ENCODE measurements at places on chromosomes 3 and 15.

GRCh38 chr3:188656196-188656982 is 502.4 kb downstream of the LPP start:
- no peaks in the 10 kb centered on the region for H3K27me3 ChIP-seq
- no peaks in the 10 kb centered on the region for H3K4me1 ChIP-seq
- no peak for DNase-seq
- H3K4me3 ChIP-seq = no peak overlapping the region
- no peak overlapping the region for H3K27ac ChIP-seq

DNA sequence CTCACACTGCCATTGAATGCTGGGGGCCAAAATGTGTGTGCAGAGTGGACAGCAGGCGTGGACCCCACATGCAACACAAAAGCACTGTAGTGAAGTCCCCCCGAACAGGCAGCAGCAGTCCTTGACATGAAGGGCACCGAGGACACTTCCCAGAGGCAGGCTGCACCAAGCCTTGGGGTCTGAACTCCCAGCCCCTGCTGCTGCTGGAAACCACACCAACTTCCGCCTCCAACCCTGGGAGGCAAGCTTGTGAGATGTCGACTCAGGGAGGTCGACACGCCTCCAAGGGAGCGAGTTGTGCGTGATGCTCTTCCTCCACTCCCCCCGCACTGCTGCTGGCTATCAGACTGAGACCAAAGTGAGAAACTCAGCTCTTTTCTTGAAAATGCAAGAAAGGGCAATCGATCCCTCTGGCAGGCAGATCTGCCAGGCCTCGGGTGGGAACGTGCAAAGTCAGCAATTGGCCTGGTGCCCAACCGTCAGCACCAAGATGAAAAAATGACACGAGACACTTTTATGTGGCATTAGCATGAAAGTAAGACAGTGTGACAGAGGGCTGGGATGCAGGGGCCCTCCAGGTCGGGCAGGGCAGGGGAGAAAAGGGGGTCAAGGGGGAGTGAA is 43.6 kb downstream of the WHAMM start:
- no peak for DNase-seq
- H3K27me3 ChIP-seq = no peaks in the 10 kb centered on the region
- H3K27ac ChIP-seq = no peak overlapping the region
- H3K4me1 ChIP-seq = no peaks in the 10 kb centered on the region

- H3K27me3 ChIP-seq = no peaks in the 10 kb centered on the region
- no peak overlapping the region for H3K4me3 ChIP-seq
- no peaks in the 10 kb centered on the region for H3K36me3 ChIP-seq
- peaks cover 3% of the 10 kb centered on the region for H3K4me1 ChIP-seq
These were observed 38.6 kb upstream of the APH1B start for GRCh38 chr15:63238796-63239195.

- H3K36me3 ChIP-seq = no peaks in the 10 kb centered on the region
- peak; percentile 22 for DNase-seq
- peaks cover 18% of the 10 kb centered on the region for H3K4me1 ChIP-seq
- H3K27ac ChIP-seq = peak overlapping the region; percentile 12
- H3K4me3 ChIP-seq = no peak overlapping the region
These were observed 41.4 kb downstream of the SORD start for GRCh38 chr15:45064386-45064785.

GRCh38 chr15:71752604-71753289 is 57.6 kb upstream of the NR2E3 start:
- H3K4me1 ChIP-seq = no peaks in the 10 kb centered on the region
- H3K27me3 ChIP-seq = no peaks in the 10 kb centered on the region

GRCh38 chr15:101115393-101115785 is 136.5 kb downstream of the CHSY1 start:
- H3K36me3 ChIP-seq = no peaks in the 10 kb centered on the region
- H3K4me3 ChIP-seq = no peak overlapping the region
- H3K27ac ChIP-seq = no peak overlapping the region
- no peak for DNase-seq
- no peaks in the 10 kb centered on the region for H3K4me1 ChIP-seq

DNA sequence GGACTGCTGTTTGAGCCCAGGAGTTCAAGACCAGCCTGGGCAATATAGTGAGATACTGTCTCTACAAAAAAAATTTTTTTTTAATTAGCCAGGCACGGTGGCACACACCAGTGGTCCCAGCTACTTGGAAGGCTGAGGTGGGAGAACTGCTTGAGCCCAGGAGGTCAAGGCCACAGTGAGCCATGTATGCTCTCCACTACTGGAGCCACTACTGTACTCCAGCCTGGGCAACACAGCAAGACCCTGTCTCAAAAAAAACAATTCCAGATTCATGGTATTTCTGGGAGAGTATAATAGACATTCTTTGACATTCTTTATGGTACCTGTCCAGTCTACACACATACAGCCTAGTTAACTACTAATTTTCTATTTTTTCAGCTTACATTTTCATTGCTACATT is 70.1 kb downstream of the GSK3B start:
- no peak overlapping the region for H3K27ac ChIP-seq
- H3K27me3 ChIP-seq = no peaks in the 10 kb centered on the region
- no peak overlapping the region for H3K4me3 ChIP-seq
- DNase-seq = no peak
- H3K36me3 ChIP-seq = no peaks in the 10 kb centered on the region

DNA sequence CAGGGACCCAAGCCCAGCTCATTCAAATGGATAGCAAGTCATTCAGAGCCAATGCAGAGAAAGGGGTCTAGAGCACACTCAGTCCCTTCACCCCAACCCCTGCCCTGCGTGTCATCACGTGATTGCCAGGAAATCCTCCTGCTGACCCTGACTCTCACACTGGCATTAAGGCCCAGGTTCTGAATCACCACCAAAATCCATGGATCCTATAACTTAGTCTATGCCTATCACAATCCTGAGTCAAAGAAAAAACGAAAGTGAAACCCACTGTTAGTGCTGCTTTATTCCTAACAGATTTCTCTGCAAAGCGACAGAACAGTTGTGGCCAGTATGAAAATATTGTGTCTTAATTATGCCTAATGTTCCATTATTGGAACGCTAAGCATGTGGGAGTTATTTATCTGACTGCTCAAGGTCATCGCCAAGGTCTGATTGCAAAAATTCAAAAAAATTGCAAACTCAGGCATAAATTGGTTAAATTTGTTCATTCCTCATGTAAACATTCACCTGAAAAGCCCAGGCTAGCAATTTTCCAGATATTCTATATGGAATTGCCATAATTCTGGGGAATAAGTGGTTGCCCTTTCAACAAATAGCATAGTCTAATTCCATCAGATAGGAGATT is 108.7 kb upstream of the EIF1B start:
- no peak overlapping the region for H3K4me3 ChIP-seq
- no peaks in the 10 kb centered on the region for H3K4me1 ChIP-seq
- H3K36me3 ChIP-seq = no peaks in the 10 kb centered on the region
- no peaks in the 10 kb centered on the region for H3K27me3 ChIP-seq
- DNase-seq = no peak

DNA sequence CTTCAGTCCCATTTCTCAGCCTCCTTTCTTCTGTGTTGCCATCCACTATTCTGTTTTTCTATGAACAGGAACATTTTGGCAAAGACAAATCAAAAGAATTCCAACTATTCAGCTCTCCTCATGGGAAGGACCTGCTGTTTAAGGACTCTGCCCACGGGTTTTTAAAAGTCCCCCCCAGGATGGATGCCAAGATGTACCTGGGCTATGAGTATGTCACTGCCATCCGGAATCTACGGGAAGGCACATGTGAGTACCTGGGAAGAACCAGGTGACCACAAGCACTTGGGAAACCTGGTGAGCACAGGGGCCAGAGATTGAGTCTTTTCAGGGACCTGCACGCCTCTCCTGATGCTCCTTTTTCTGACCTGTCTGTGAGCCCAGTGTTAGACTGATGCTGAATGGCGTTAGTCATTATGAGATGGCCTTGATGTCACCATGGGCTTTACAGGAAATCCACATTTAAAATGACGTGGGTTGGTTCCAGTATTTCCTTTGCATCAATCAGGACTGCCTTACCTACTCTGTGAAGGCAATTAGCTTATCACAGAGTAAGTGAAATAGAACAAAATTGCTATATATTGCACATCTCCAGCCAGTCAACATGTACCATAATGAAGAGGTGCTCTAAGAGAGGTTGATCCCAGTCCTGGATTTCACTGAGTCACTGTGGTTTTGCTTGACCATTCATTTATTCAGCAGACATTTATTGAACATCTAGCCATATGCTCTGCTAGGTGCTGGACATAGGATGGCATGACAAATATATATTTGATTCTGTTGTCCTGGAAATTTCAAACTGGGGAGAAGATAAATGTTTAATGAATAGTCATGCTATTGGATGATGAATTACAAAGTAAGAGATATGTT is 11.7 kb downstream of the TF start:
- no peak overlapping the region for H3K4me3 ChIP-seq
- no peak for DNase-seq
- H3K27ac ChIP-seq = no peak overlapping the region
- H3K27me3 ChIP-seq = no peaks in the 10 kb centered on the region
- no peaks in the 10 kb centered on the region for H3K4me1 ChIP-seq

DNA sequence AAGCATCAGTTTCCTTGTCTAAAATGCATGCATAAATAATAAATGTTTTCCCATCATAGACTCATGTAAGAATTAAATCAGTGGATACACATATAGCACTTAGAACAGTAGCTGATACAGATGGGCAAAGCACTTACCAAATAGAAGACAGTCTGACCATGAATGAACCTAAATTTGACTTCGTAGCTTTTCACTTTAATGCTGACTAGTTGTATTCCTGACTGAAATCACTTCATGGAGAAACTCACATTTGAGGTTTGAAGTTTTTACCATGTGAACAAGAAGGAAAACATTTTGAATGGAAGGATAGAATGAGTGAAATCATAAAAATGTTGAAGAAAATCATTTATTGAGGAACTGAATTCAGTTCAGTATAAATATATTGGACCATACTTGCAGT is 68.8 kb upstream of the TMCO5A start:
- no peak overlapping the region for H3K27ac ChIP-seq
- no peaks in the 10 kb centered on the region for H3K36me3 ChIP-seq
- DNase-seq = no peak
- H3K27me3 ChIP-seq = no peaks in the 10 kb centered on the region
- no peaks in the 10 kb centered on the region for H3K4me1 ChIP-seq
- no peak overlapping the region for H3K4me3 ChIP-seq

DNA sequence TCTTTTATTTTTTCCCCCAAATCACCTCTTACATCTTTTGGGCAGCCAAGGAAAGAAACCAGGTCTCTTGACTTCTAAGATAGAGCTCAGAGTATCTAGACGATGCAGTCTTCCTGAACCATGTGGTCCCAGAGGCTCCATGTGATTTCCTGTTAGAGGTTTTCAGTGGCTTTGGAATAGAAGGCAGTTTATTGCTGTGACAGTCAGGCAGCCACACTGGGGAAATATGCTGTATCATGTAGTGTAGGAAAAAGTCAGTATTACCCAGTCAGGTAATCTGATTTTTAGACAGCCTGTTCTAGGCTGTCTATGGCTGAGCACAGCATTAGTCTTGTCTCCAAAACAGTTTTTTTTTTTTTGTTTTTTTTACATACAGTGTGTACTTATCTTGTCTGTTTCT is 294.3 kb downstream of the THSD4 start:
- DNase-seq = no peak
- no peaks in the 10 kb centered on the region for H3K36me3 ChIP-seq
- no peak overlapping the region for H3K27ac ChIP-seq

DNA sequence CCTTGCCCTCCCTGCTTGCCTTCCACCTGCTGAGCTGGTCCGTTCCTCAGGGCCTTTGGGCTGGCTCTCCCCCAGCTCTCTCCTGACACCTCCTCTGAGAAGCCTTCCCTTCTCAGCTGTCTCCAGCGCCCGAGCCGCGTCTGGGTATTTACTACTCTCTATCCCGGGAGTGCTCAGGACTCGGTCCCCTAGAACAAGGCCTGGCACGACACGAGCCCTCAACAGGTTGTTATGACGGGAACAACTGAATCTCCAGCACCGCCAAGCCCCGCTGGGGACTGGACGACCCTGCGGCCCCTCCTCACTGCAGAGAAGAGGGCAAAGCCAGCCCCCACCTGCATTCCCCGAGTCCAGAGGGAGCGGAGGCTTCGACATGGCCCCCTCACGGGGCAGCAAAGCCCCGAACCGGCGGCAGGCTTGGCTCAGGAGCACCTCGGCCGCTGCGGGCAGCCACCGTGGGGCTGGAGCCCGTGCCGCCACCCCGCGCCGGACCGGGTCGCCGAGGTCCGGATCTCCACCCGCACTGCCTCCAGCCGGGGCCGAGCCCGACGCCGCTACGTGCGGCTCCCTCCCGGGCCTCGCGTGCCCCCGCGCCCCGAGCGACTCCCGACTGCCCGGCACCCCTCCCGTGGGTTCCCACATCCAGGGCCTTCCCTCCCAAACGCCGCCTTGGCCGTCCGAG is 792 bp downstream of the TPRA1 start:
- H3K4me3 ChIP-seq = peak overlapping the region; percentile 86
- peaks cover 17% of the 10 kb centered on the region for H3K4me1 ChIP-seq
- no peaks in the 10 kb centered on the region for H3K27me3 ChIP-seq

DNA sequence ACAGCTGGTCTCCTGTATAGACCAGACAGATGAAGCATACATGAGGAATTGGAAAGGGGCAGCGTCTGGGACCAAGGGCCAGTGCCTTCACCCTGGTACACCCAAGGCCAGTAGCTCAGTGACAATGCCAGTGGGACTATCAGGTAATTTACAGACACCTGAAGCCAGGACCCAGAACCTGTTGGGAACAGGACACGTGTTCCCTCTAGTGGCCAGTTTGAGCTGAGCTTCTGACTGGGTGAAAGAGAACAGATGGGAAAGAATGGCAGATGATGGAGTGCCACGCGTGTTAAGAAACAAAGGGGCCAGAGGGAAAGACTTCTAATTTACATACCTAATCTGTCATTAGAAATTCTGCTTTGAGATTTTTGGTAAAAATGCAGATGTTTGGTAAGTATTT is 5.1 kb upstream of the SLC25A38 start:
- H3K27me3 ChIP-seq = no peaks in the 10 kb centered on the region
- no peak overlapping the region for H3K27ac ChIP-seq
- H3K4me1 ChIP-seq = peaks cover 5% of the 10 kb centered on the region
- peak; percentile 77 for DNase-seq
- no peak overlapping the region for H3K4me3 ChIP-seq

DNA sequence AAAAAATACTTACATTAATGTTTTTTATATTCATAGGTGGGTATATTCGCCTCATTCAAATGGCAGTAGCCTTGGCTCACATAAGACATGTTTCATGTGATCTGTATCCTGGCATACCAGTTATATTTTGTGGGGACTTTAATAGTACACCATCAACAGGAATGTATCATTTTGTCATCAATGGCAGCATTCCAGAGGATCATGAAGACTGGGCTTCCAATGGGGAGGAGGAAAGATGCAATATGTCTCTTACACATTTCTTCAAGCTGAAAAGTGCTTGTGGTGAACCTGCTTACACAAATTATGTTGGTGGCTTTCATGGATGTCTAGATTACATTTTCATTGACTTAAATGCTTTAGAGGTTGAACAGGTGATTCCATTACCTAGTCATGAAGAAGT is 3.5 kb downstream of the PDE12 start:
- no peak overlapping the region for H3K4me3 ChIP-seq
- H3K27me3 ChIP-seq = no peaks in the 10 kb centered on the region
- peaks cover 8% of the 10 kb centered on the region for H3K36me3 ChIP-seq
- H3K27ac ChIP-seq = no peak overlapping the region

GRCh38 chr15:33915571-33916407 is 52.5 kb upstream of the CHRM5 start:
- H3K36me3 ChIP-seq = no peaks in the 10 kb centered on the region
- H3K27me3 ChIP-seq = no peaks in the 10 kb centered on the region
- peak; percentile 75 for DNase-seq
- H3K27ac ChIP-seq = peak overlapping the region; percentile 74
- H3K4me3 ChIP-seq = peak overlapping the region; percentile 46

Data from MM.1S (cell line).